Activated CD8-positive, alpha-beta memory T cell treated with anti-CD3 and anti-CD28 coated beads for 1 hour (primary cell): ENCODE measurements at places on chromosomes 2 and 18.

- DNase-seq, result no peak
These were observed 23.6 kb downstream of the ASAP2 start for GRCh38 chr2:9230051-9230802.

- no peak for DNase-seq
These were observed 66.4 kb downstream of the CDH7 start for GRCh38 chr18:65817178-65817577.

GRCh38 chr2:232549655-232550353 is 553 bp downstream of the TIGD1 start:
- no peak for DNase-seq

GRCh38 chr2:219406861-219407230 is 11.3 kb upstream of the DES start:
- DNase-seq, result no peak

GRCh38 chr2:226802573-226802972 is 3.0 kb upstream of the IRS1 start:
- DNase-seq, result no peak

GRCh38 chr2:11777066-11777782 is 30.8 kb downstream of the LPIN1 start:
- DNase-seq, result no peak

DNA sequence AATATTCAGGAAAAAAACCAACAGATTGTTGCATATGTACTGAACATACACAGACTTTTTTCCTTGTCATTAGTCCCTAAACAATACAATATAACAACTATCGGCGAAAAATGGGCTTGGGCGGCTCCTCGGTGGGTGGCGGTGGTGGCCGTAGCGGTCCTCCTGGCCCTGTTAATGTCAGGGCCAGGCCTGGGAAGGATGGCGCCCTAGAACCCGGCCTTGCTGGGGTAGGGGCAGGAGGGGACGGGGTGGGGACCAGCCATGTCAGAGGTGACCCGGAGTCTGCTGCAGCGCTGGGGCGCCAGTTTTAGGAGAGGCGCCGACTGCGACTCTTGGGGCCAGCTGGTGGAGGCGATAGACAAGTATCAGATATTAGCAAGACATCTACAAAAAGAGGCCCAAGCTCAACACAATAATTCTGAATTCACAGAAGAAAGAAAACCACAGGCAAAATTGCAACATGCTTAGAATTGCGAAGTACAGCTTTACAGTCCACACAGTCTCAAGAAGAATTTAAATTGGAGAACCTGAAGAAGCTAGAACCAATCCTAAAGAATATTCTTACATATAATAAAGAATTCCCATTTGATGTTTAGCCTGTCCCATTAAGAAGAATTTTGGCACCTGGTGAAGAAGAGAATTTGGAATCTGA is 36.5 kb downstream of the ROCK2 start:
- no peak for DNase-seq

- DNase-seq, result no peak
These were observed 217.8 kb upstream of the STON1 start for GRCh38 chr2:48312126-48312525.

- DNase-seq, result no peak
These were observed 185.9 kb upstream of the HAAO start for GRCh38 chr2:42978175-42978886.

DNA sequence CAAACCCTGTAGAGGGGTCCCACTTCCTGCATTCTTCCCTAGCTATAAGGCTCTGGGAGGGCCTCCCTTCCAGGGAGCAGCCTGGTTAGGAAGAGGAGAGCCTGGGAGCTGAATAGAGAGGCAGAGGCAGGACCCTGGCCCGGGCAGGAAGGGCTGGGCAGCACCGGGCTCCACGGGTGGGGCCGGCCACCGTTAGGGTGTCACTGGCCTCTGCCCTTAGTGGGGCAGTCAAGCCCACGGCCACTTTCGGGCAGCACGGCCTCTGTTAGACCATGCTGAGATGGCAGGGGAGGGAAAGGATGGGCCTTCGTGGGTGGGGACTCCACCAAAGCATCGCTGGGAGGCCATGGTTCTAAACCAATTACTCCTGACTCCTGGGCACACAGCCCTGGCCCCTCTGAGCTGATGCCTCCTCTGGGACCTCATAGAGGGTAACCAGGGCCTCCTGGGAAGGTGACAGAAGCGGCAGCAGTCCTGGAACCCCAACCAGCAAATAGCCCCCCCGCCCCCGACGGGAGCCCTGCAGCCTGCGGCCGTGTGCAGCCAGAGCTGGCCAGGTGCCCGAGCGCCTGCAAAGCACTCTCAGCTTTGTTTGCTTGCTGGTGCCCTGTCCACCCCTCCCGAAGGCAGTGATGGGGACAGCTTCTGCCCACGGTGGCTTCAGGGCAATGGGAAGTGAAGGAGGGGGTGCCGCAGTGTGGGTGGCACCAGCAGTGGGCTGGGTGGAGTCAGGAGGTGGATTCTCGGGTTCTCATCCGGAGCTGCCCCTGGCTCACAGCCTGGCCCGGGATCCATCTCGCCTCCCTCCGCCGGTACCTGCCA is 16.3 kb upstream of the HPCAL1 start:
- DNase-seq, result no peak
